ENCODE measurements at places on chromosomes 4 and X.

DNA sequence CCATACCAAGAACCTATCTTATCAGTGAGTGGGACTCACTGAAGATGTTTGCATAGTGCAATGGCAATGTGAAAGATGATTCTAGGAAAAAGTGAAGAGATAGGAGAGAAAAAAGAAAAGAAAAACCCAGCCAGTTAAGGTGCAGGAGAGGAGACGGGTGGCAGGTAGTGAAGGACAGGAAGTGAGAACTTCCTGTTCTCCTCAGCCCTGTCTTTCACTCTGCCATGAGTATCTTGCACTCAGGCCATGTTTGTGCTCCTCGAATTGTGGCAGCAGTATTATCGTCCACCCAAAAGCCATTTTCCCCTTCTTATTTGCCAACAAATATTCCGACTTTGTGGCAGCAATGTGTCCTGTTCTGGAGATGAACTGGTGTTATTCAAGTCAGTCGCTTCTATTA is 8.6 kb upstream of the ENPEP start:
- DNase-seq = no peak

DNA sequence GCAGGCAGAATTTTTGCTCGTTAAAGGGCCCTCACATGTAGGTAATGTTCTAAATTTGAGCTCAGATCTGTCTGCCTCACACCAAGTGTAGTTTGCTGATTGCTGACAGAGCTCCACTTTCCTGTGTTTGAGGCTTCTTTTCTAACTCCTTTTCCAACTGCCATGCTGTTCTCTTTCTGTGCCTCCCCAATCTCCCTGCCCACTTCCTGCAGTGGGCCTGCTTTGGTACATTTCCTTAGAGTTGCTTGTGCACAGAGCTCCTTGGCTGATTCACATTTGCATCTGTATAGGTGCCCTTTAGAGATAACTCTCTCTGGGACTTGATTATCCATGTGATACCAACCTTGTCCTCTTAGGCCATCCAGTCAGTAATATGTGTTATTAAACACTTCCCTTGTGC is 4.5 kb downstream of the MED28 start:
- DNase-seq = no peak

DNA sequence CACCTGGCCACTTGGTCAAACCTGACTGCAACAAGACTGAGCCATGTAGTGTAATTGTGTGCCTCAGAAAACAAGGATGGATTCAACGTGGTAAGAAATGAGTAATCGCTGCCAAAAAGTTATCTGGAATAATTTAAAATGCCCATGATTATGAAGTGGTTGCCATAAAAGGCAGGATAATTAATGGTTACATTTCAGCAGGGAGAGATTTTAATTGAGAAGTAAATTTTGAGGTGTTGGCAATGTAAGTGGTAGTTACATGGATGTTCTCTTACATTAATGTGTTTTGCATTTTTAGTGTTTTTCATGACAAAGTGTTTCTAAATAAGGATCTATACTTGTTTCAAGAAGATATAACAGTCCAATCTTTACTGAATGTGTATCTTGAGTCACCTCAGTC is 15.7 kb downstream of the HAUS3 start:
- no peak for DNase-seq

- DNase-seq = no peak
Measured at GRCh38 chrX:64205441-64205734, at the start of gene AMER1. Gene AMER1 (minus strand): TSS chrX:64205708. CDS start chrX:64193286, 12,422 bp downstream.

DNA sequence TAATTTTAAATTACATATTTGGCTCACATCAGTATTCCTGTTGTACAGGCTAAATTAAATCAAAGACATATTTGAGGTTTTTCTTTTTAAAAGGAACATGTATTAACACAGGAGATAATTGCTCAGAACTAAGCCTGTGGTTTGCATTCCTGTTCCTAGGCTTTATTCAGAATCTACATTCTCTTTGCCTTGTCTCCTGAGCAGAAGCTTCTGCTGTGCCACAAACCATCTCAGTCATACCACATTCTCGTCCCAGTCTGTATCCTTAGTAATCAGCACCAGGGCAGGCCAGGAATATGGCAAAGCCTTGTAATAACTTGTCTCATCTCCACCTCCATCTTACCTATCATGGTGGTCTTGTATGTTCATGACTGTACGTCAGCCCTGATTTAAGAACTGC is 162.8 kb downstream of the ARHGAP24 start:
- DNase-seq = no peak

DNA sequence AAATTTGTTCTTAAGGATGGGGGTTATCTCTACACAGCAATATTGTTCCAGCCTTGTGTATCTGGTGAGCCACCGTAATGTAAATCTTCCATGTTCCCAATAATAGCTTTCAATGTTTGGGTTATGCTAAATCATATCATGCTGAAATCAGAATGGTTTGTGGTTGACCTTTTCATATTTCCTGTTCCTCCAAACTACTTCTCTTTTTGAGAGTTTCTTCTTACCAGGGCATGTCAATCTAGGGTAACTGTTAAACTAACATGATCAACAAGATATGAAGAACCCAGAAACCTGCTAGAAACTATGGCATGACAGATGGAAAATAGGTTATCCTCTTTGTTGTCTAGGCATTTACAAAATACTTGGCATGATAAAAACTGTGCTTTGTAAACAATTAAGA is 22.0 kb downstream of the TNMD start:
- no peak for DNase-seq

- DNase-seq = no peak
Measured at GRCh38 chr4:6278801-6279197, 9.1 kb downstream of the WFS1 start.

DNA sequence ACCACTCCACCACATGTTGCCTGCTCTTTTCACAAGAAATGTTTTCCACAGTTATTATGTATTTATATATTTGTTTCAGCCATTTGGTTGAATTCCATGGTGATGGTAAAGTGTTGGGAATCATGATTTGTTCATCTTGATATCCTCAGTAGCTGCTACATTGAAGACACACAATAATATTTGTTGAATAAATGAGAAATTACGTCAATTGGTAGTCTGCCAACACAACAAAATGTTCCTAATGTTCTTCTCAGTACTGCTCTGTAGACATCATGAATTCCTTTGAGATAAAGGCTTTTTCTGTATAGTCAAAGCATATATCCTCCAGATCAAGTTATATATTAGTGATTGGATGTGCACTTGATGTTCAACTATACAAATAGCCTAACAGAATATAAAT is 29.5 kb downstream of the CXXC4 start:
- no peak for DNase-seq

GRCh38 chrX:42954880-42955279 is 176.9 kb upstream of the PPP1R2C start:
- DNase-seq = no peak

- DNase-seq = no peak
Measured at GRCh38 chrX:120672389-120672788, 42.5 kb upstream of the C1GALT1C1 start.

GRCh38 chr4:20629186-20630106 is 70.8 kb upstream of the PACRGL start:
- no peak for DNase-seq

DNA sequence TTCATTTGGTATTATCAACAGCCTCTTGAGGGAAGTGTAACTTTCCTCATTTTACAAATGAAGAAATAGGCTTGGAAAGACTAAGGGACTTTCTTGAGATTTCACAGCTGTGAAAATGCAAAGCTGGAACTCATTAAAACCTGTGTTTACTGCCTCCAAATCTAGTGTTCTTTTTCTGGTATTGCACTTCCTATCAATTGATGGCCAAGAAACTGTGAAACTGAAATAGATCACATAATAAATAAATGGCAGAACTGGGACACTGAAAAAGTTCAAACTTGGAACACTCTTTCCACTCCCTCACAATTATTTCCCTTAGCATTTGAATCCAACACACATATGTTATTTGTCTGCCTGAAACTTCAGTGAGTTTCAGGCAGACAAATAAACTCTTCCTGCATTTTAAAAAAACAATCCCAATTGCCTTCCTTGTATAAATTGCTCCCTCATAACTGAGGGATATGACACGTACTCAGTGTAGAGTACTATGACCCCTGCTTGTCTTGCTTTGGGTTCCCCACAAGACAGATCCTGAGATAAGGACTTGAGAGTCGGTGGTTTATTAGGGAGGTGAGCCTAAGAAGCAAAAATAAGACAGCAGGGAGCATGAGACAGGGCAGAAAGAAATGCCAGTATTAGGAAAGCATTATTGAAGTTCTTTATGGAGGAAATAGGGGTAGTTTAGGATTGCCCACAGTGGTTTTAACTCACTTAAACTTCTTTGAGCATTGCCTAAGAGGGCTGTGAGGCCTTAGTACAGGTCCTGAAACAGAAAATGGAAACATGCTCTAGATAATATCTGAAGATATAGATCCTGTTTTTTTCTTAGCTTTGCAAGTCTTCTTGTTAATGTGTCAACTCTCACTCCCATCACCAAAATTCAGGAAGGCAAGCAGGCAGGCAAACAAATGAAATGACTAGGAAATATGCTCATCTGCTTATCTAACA is 33.9 kb downstream of the RTL3 start:
- peak; percentile 41 for DNase-seq

DNA sequence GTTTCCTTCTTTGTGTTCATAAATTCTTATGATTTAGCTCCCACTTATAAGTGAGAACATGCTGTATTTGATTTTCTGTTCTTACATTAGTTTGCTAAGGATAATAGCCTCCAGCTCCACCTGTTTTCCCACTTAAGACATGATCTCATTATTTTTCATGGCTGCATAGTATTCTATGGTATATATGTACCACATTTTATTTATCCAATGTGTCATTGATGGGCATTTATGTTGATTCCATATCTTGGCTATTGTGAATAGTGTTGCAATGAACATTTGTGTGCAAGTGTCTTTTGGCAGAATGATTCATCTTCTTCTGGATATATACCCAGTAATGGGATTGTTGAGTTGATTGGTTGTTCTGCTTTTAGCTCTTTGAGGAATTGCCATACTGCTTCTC is 1234.8 kb downstream of the ADGRL3 start:
- no peak for DNase-seq

DNA sequence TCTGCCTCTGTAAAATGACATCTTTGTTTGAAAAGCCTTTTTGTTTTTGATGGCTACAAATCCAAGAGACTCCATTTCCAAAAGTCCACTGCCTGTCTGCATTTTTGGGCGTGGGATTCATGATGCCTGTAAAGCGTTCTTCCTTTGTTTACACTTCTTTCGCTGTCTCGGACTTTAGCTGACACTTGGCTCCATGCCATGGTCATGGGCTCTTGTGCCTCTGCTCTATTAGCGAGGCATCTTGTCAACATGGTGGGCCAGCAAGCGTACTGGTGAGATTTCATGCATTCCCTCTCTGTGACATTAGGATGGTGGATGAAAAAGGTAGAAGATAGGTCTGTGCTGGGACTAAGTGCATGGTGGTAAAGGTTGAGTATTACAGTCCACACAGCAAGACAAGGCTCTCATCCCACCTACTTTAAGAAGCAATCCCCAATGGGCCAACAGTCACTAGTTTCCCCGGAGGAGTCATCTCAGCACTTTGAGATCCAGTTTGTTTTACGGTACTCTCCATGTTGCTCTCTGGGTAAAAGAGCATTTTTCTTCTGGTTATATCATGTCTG is 298.2 kb upstream of the KLF3 start:
- DNase-seq = no peak

DNA sequence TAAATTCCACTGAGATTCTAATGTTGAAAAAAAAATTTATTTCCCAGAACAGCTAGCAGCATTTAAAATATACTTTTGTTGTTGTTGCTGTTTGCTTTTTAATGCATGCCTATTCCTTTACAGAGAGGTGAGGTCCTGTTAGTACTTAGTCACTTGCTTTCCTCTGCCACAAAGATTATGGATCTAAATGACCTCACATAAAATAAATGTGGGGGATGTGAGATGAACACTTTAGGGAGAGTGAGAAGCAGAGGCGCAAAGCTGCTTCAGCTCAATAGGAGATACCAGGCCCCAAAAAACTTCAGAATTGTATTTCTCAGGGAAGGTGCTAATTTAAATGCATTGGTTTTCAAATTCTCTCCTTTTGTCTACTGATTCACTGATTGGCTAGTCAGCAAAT is 4.0 kb downstream of the LDB2 start:
- no peak for DNase-seq

- DNase-seq = no peak
Measured at GRCh38 chr4:170336238-170336775, 246.6 kb upstream of the AADAT start.

GRCh38 chr4:7815562-7815961 is 124.1 kb downstream of the AFAP1 start:
- no peak for DNase-seq

DNA sequence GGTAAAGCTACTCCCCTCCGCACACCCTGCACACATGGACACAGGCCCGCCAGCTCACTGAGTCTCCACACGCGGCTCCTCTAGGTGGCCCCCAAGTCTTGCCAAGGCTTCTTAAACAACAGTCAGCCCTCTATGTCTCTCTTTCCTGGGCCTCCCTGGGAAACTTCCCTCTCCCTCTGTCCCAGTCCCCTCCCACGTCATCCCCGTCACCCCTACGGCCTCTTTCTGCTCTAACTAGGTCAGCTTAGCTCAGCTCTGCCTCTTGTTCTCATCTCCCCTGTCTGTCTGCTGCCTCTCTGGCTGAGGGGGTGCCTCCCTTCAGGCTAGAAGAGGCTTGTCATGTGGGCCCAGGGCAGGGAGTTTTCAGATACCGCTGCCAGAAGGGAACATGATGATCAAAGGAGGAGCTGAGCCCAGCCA is 38.8 kb downstream of the SEPTIN6 start:
- no peak for DNase-seq

DNA sequence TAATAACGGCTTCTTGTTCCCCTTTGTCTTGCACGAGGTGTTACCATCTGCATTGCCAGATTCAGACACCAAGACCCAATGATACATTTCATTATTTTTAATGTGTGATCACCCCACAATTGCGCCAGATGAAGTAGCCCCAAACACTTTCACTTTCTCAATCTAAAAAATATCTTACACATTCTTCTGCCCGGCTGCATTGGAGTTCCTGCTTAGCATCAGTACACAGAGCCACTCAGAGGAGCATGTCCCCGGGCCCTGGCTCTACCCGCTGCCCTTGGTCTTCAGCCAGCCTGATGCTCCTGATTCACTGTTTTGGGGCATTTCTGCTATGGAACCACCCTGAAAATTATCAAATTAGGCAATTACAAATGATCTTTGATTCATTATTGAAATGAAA is 66.0 kb upstream of the TENM3 start:
- no peak for DNase-seq

GRCh38 chrX:129997086-129997485 is 14.7 kb downstream of the BCORL1 start:
- DNase-seq = no peak

- DNase-seq = no peak
Measured at GRCh38 chrX:18997916-18998315, 14.0 kb upstream of the PHKA2 start.

- no peak for DNase-seq
Measured at GRCh38 chr4:10740891-10741620, 56.5 kb upstream of the CLNK start.

- no peak for DNase-seq
Measured at GRCh38 chr4:53906606-53907190, 157.7 kb downstream of the CHIC2 start.

DNA sequence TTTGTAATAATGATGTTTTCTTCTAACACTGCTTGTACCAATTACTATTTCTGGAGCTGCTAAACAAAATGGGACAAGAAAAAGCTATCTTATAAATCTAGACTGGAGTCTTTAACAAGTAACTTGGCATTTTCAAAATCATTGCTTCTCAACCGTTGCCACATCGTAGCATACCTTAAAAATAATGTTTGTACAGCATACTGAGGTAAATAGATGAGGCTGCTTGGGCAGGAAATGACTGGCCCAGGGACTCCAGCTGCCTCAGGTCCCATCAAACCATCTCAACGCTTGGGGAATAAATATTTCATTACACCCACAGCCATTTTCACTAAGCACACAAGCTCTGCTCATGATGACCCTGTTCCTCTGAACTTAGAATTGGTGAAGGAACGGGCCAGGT is 115.1 kb downstream of the SPANXA1 start:
- DNase-seq = no peak

- DNase-seq = no peak
Measured at GRCh38 chr4:95660719-95661118, 111.9 kb upstream of the UNC5C start.
